ENCODE measurements at places on chromosomes 6 and 20. TPM values are rescaled to one million over a fixed set of nuclear protein-coding genes. Genes with fewer than 3 reads are reported as not detected.

DNA sequence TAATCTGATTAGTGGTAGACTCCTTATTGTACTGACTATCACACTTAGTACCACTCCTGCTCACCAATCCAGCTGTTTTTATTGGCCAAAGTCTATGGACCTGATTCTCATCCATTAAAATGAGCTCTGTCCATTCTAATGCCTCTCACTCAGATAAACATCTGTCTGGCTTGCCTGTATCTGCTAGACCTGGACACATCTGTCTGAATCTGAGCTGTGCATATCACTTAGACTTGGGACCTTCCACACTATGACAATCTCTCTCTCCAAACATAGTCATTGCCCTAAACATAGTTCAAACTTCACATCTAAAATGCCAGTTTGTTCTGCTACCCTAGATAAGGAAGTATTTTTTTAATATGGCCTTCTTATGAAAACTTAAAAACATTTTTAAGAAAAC lies 92.6 kb downstream of the CENPW start:
- DNase-seq, result no peak

GRCh38 chr6:149766156-149766769 lies 16.7 kb downstream of the PCMT1 start:
- no peak for DNase-seq

FAM184A gene
- total RNA-seq, result 1.0 TPM

GRCh38 chr6:116291701-116292396 lies 12.1 kb upstream of the TSPYL1 start:
- no peak for DNase-seq

GRCh38 chr6:168139121-168139520 lies 60.1 kb upstream of the FRMD1 start:
- DNase-seq, result no peak

GRCh38 chr6:106188104-106188794 lies 102.1 kb downstream of the PRDM1 start:
- no peak for DNase-seq

DNA sequence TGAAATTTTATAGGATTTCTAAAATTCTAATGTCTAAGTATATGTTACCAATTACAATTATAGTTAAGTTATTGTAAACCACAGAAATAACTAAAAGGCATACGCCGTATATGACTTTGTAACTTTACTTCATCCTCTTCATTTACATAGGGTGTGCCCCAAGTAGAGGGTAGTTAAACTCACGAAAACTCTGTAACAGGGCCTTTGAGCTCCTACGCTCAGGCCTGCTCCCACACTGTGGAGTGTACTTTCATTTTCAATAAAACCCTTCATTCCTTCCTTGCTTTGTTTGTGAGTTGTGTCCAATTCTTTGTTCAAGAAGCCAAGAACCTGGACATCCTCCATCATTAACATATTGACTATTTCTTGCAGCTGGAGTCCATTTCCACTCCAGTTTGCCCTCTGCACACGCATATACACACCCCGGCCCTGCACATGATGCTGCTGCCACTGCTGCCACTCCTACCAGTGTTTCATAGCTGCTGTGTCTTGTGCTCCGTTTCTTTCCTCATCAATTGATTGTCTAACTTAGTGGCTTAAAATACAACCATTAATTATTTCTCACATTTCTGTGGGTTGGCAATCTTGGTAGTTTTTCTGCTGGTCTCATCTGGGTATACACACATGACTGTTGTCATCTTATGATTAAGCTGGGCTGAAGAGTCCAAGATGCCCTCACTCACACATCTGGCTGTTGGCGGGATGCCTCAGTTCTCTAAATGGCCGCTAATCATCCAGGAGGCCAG lies 33.0 kb upstream of the SCP2D1 start:
- DNase-seq, result no peak

DNA sequence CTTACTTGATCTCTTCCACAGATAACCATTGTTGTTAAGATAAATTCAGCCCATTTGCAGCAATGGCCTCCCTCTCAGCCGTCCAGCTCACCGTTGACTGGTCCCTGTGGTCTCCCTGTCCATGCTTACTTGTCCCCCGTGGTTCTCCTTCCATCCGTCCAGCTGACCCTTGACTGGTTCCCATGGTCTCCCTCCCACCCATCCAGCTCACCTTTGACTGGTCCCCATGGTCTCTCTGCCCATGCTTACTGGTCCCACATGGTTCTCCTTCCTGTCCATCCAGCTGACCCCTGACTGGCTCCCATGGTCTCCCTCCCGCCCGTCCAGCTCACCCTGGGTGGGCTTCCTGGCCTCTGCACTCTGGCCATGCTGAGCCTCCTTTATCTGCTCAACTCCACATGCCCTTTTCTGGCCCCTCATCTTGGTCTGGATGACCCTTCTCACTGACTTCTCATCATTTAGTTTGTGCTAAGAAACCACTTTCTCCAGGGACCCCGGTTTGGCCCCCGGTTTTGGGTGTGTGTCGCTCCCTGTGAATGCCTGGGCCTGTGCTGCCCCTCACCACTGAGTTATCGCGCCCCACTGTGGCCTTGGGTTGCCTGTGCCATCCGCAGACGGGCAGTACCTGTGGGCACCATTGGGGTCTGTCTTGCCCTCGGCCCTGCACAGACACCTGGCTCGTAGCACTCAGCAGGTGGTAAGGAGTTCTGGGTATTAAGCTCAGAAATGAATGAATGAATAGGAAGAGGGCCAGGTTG lies 146.4 kb downstream of the ERMARD start:
- no peak for DNase-seq

DNA sequence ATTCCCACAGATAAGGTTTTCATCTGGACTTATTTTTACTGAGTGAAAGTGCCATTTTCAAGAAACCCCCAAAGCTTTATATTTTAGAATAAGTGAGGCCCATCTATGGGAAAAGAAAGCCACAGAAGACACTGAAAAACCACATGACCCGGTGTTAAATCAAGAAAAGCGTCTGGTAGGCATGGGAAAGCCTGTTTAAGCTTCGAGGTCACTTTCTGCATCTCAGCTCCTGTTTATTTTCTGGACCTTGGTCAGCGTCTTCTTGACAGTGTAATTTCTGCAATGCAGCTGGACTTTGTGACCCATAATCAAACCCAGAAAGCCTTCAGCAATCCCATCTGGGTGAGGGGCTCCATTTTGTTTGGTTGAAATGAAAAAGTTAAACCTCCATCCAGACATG lies 59.6 kb upstream of the NEDD9 start:
- DNase-seq, result no peak
